GM19239 (cell line): ENCODE measurements at places on chromosomes 7 and 10.

DNA sequence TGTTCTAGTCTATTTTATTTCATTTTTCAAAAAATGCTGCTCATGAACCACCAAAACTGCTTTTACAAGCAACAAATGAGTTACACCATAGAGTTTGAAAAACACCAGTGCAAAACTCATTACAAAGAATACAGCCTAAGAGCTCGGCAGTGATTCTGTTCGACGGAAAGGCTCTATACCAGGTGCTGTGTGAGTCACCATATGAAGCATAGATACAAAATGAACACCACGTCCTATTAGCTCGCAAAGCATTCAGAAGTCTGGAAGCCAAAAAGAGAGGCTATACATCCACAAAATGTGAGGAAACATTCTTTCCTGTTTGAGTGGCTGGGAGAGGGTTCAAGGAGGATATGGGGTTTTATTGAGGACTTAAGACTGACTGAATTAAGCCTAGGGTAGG, 136.1 kb downstream of the ATE1 start:
- DNase-seq = no peak

DNA sequence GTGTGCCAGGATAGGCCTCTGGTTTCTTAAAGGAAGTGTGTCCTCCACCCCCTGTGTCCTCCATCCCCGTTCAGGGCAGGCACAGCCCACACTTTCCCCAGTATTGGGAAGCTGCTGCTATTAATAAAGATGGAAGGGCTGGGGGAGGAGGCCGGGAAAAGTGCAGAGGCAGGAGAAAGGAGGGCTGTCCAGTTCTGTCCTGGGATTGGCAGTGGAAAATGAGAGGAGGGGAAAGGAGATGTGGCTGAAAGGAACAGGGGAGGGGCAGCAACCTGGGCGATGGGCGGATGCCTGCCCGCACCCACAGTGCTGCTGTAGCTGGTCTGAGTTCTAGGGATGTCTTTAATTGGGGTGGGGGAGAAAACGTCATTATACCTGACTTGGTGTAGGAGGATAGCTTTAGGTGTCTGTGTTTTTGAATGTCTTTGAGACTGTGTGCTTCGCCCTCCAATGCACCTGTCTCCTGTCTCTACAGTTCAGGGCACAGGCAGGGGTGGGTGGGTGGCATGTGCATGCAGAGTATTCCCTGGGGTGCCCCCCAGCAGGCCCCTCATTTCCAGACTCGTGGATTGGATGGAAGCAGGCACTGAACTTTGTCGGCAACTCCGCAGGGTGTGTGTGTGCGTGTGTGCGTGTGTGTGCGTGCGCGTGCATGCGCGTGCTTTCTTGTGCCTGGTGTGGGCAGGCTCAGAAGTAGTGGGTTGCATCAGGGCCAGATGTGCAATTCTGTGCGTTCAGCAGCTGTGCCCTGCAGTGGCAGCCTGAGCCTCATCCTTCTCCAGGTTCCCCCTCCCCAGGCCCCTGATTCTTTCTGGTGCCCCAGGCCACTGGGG, 2.5 kb downstream of the TRIM8 start:
- no peak for DNase-seq

DNA sequence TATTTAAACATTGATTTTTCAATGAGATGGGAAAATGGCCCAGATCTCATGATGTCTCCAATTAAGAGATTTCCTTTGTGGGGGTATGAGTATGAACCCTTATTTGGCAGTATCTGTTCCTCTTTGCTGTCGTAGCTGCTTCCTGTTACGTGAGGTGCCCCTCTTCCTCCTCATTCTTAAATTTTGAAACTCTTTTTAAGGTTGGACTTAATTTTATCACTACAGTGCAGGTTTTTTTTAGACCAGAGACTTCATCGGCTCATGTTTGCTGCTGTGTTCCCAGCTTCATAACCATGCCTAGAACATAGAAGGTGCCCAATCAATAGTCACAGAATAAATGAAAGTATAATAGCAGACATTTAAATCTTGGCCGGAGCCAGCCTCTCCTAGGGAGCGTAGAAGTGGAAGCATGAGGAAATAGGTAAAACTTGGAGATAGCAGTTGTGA, 2.4 kb downstream of the MIOS start:
- DNase-seq = peak; percentile 44

DNA sequence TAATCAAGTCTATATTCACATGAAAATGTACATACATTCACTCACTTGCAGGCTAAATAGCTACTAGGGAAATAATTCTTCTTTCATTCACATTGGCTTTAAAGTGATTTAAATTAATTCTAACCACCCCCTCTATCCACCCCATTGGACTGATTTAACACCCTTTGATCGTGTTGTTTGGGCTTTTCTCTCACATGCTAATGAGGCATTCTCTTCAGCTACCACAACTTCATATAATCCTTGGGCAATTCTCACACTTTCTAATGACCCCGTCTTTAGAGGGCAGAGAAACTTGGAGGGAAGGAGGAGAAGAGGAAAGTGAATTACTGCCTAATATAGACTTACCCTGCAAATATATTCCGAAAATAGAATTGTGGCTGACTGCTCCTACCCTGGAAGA, 24.6 kb downstream of the GRM3 start:
- DNase-seq = no peak

DNA sequence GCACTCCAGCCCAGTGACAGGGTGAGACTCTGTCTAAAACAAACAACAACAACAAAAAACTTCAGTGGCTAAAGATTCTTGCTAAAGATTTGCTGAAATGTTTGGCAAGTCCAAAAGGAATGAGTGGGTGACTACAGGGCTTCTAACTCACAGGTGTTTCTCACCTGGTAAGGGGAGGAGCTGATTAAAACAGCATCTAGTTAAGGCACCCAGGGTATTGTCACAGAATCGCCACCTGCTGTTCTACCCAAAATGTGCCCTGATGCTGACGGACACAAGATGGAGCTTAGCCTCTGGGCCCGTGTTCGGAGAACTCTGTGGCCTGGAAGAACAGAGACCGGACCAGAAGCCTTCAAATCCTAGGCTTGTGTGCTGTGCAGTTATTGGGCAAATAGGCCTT, 336.0 kb upstream of the GALNT17 start:
- DNase-seq = no peak

DNA sequence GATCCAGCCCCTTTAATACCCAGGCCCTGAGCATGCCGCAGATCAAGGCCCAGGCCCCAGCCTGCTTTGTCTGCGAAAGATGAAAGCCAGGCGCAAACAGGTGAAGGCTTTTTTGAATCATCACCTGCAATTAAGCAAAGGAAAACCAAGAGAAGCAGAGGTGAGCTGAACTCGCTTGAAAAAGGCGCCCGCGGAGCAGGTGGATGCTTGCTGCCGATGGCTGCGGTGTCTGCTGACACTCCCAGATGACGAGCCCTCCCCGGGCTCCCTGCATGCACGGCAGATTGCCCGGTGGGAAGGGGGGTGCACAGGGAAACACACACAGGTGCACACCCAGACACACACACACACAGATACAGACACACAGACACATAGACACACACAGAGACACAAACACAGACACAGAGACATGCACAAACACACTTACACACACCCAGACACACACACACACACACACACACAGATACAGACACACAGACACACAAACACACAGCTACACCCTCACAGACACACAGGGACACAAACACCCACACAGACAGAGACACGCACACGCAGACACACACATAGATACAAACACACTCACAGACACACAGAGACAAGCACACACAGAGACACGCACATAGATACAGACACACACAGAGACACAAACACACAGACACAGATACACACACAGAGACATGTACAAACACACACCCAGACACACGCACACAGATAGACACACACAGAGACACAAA, 142.6 kb upstream of the RNF32 start:
- DNase-seq = no peak
